ENCODE measurements at places on chromosomes 3 and 15.

DNA sequence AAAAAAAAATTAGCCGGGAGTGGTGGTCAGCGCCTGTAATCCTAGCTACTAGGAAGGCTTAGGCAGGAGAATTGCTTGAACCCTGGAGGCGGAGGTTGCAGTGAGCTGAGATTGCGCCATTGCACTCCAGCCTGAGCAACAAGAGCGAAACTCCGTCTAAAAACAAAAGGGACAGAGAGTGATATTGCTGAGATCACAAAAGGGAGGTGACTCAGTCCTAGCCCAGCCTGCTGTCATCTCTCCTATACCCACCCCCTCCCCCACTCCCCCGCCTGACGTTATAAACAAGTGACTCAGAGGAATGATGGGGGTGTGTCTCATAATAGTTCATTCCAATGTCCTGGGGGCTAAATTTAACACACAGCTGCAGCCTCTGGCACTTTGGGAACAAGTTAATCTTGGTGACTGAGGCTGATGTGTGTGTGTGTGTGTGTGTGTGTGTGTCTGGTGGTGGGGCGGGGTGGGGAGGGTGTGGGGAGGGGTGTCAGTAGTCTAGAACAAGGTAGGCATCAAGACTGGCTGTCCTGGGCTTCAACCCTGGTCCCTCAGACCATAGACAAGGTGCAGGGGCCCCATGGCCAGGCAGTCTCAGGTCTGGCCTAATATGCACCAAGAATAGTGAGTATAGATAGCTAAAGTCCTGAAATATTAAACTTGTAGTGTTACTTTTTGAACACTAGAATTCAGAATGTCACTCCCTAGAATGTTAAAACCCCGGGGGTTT, 1.3 kb upstream of the KLHL40 start:
- peak; percentile 47 for DNase-seq

- DNase-seq = no peak
Observed at GRCh38 chr3:77040926-77041722, 1.2 kb downstream of the ROBO2 start.

DNA sequence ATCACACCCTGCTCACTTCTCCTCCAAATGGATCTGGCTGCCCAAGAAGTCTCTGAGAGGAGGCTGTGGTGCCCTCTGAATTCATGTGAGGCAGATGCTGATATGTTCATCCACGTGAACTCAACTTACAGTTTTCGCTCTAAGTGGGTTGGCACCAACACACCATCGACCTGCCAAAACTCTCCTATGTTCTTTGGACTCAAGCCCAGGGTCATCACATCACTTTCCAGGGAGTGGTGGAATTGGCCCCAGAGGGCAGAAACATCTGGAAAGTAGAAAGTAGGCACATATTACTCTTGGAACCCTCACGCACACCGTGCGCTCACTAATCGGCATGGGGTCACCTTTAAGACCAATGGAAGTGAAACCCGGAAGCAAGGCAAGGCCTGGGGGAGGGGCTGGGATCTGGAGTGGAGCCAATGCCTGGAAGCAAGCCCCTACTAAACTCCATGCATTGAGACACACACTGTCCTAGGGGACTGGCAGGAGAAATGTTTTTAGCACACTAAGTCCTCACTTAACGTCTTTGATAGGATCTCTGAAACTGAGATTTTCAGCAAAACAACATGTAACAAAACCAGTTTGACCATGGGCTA, 41.4 kb downstream of the SSUH2 start:
- no peak for DNase-seq

DNA sequence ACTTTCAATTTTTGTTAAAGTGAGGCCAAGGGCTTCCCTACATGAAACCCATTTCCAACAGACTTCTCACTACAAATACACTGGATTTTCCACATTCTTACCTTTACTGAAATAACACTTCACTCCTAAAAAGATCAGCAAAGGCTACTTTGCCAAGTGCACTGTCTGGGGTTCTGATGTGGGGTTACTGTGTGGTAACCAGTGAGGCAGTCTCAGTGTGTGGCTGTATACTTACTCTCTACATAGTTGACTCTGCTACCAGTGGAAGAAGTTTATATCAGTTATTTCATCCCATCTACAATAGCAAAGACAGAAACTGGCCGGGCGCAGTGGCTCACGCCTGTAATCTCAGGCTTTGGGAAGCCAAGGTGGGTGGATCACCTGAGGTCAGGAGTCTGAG, 5.6 kb downstream of the WDR82 start:
- no peak for DNase-seq

DNA sequence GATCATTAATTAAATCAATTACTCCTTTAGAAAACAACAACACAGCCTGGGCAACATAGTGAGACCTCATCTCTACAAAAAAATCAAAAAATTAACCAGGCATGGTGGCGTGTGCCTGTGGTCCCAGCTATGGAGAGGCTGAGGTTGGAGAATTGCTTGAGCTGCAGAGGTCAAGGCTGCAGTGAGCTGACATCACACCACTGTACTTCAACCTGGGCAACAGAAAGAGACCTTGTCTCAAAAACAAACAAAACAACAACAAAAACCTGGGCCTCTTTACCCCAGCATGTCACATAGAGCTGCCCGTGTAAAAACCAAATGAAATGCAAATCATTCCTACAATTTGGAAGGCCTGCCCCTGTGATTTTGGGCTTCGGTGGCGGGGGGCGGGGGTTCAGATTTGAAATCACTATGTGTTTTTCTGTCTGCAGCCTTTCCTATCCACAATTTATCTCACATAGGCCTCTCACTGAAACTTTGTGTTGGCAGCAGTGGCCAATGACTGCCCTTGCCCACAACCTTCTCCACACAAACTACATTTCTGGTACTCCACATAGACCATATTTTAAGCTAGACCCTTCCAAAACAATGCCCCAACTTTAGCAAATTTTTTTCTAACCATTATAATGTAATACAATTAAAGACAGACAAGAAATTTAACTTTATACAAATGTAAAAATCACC, 6.5 kb downstream of the ADAM10 start:
- DNase-seq = no peak

DNA sequence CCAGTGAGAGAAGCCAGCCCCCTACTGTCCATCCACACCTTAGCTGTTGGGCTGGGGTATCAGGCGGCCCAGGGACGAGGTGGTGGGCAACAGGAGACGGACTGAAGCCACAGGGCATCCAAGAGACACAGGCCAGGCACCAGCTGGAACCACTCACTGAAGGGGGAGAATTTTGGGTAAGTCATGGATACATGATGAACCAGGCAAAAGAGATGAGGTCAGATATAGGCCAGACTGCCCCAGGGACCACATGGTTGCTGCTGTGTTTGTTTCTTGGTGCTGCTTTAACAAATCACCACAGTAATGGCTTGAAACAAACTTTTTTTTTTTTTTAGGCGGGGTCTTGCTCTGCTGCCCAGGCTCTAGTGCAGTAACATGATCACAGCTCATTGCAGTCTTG, 66.4 kb downstream of the SEMA5B start:
- no peak for DNase-seq

GRCh38 chr3:101266566-101266965, 53.8 kb downstream of the IMPG2 start:
- DNase-seq = no peak

DNA sequence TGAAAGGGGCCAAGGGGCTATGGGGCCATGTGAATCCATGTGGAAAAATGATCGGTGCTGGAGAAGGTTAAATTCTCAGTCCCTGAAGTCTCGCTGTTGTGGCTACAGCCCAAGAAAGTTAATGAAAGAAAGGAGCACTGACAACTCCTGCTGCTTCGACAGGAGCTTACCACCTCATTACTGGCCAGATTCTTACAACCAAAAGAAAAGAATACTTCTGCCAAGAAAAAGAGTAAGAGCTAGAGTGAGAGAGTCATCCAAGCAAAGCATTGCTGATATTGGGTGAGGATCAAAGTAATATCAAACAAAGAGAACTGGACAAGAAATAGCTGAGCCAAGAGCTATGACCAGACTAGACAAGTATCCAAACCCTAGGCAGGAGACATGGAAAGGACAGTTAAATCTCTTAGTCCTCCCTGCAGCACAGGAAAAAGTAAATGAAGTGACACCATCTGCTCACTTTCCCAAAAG, 348.4 kb upstream of the PLSCR5 start:
- DNase-seq = no peak

DNA sequence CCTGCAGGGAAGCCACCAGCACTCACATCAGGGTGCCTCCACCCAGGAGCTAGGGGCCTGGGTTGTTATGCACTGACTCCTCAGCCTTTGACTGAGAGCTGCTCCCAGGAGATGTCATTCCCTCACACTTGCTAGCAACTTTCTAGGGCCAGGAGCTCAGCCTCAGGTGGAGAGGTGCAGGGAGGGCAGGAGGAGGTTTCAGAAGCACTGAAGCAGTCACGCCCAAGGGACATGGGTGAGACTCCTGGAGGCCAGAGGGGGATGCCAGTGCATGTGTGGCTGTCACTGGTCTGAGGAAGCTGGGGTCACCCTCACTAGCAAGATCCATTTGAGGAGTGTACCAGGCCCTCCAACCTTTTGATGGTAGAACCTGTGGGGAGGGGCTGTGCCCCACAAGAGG, 271.2 kb downstream of the PLCL2 start:
- no peak for DNase-seq

- DNase-seq = no peak
Observed at GRCh38 chr15:97759363-97759762, 201.1 kb upstream of the ARRDC4 start.

- no peak for DNase-seq
Observed at GRCh38 chr3:184556582-184557347, 4.8 kb upstream of the EPHB3 start.

DNA sequence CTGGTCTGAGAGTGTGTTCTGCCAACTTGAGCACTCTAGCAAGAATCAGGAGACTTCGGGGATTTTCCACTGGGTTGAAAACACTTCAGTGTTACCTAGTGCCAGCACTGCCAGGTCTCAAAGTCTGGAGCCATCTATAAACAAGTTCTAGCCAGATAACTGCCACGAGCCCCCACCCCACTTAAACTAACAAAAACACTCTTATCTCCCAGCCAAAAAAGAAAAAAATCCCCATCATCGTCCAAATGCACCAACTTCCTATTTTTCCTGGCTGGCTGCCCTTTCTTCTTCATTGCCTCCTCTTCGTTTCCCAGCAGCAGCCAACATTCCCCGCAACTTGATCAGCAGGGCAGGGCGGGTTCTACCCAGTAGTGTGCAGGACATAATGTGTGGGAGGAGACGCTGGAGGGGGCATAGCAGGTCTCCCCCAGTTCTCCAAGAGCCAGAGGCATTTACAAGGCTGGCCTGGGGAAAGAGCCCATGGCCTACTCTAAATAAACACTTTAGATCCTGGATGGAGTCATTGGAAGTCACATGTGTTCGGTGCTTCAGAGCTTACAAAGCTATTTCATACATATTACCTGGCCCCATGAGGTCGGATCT, 29.5 kb downstream of the C2CD4B start:
- DNase-seq = no peak

Data from upper lobe of left lung (tissue), 6 donors.